ENCODE measurements at places on chromosomes 4 and X. TPM values are rescaled to one million over a fixed set of nuclear protein-coding genes. Genes with fewer than 3 reads are reported as not detected.
A peak's percentile ranks its signal among the peaks of the same experiment; 100 is the strongest.

Gene CSN3
- not detected for total RNA-seq

DNA sequence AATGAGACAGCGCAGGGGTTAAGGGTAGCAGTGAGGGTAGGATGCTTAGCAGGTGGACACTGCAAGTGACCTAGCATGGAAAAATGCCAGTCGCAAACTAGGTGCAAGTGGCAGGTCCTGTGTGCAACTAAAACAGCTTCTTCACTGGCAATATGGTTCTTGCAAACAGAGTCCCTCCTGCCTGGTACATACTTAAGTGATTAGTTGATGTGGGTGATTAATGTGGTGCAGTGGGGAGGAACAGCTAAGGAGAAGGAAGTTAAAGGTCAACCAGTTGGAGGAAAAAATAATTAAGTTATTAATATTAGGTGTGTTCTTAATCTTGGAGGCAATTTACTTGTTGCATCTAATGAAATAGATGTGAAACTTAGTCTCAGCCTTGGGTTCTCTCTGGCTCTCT lies 121.6 kb upstream of the IGFBP7 start:
- no peak for DNase-seq

Gene GRK4
- 8.0 TPM for total RNA-seq

Gene CAPN6
- 0.33 TPM for total RNA-seq

Gene PSAPL1
- total RNA-seq: not detected

Gene KLB
- total RNA-seq: not detected

DNA sequence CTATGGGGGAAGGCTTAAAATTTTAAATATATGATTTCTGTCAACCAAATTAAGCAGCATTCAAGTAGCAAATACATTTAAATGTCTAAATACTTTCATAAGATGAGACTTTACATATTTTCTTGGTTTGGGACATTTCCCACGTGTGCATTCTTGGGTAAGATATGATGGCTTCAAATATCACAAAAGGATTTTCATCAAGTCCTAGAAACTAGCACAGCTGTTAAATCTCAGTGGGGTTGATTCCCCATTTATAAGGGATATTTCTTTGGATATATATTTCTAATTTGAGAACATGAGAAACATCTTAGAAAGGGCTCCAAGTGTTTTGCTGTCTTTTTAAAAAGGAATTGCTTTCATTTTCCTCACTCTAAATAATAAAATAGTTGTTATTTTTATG lies 90.2 kb downstream of the P2RY10 start:
- no peak for DNase-seq

DNA sequence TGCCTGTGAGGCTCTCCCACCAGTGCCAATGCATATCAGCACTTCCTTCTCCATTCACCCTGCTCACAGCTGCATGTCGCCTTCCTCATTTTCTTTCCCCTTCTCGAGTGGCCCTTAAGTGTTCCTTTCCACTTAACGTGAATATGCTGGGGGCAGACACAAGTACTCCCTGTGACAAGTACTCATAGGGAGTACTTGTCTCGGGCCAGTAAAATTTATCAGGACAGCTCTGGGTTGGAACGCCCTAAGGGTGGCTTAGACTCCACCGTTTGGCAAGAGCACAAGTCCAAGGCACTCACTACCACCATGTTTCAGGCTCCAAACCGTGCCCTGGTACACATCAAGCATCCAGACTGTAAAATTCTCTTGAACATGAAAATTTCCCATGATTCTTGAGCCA lies 3.9 kb upstream of the LDOC1 start:
- DNase-seq: no peak

DNA sequence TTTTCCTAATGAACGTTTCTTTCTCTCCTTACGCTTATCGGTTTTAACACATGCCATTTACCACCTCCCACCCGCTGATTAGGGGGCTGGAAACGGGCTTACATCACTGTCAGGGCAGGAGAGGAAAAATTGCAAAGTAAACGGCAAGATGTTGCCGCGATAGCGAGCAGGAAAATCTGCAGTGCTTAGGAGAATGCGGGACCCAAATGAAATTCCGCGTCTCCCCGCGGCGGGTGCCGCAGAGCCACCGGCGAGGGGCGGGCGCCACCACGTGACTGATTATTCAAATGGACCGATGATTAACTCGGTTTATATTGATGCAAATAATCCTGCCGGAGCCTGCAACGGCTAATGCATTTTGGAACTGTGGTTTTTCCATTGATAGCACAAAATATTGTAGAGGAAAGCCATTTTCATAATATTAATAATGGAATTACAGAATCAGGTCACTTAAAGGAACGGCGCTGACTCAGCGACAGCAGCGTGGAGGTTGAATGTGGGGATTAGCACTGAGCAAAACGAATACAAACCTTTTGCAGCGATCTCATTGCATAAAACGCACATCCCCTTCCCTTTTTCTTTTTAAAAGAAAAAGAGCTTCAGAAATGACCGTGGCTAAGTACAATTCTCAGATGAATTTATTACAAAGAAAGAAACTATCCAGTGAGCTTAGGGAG lies 224.2 kb downstream of the STIM2 start:
- no peak for DNase-seq

GRCh38 chrX:136055651-136056221 lies 70.5 kb downstream of the SLC9A6 start:
- DNase-seq: no peak

Gene ADH6
- not detected for total RNA-seq

DNA sequence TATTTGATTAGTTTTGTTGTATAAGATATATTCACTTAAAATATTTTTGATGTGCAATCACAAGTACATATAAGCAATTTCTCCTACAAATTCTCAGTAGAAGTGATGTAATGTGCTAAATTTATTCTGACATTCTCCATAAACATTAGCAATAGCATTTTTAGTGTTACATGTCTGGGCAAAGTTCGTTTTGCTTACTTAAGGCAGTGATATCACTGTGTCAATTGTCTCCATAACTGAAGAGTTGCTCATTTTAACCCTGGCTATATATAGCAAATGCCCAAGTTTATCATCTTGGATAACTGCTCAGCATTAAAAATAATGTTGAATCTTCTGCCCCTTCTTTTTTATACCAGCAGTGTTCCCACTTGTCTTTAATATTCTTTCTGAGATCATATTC lies 340.0 kb upstream of the NDST4 start:
- no peak for DNase-seq

Gene FGG
- total RNA-seq: not detected

- DNase-seq: peak; percentile 93
Measured at GRCh38 chrX:40176351-40177116, 78.8 kb upstream of the BCOR start.

GRCh38 chr4:153748378-153748777 lies 11.4 kb downstream of the RNF175 start:
- DNase-seq: peak; percentile 90

- no peak for DNase-seq
Measured at GRCh38 chrX:154661899-154662298, 8.5 kb upstream of the CTAG2 start.

Data from posterior vena cava (tissue), 2 donors.